ENCODE measurements at places on chromosomes 4 and X.
A peak's percentile ranks its signal among the peaks of the same experiment; 100 is the strongest.

DNA sequence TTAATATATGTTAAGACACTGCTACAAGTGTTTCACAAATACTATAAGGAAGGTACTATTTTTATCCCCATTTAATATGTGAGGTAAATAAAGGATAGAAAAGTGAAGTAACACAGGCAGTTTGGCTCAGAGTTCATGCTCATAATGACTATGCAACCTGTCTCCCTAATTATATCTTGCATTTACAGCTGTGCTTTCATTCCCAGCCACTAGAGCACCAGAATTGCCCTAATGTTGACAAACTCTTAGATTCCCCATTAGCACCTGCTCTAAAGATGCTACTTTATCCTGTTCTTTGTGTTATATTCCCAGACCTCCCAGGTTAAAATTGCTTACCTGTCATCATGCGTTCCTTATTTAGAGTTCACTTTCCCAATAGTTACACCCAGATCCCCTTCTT lies 833.6 kb downstream of the CCSER1 start:
- DNase-seq = no peak

- DNase-seq = no peak
These were observed 241.9 kb upstream of the SFRP2 start for GRCh38 chr4:154030746-154031145.

DNA sequence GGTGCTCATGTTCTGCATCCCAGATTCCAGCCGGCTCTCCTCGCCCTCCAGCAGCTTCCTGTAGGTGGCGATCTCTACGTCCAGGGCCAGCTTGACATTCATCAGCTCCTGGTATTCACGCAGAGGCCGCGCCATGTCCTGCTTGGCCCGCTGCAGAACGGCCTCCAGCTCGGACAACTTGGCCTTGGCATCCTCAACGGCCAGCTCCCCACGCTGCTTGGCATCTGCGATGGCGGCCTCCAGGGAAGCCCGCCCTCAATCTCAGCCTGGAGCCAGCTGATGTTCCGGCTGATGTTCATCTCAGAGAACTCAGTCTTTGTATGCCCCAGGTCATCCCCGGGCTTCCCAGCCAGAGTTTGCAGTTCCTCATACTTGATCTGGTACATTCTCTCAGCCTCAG lies 431.8 kb upstream of the DIPK2B start:
- no peak for DNase-seq

DNA sequence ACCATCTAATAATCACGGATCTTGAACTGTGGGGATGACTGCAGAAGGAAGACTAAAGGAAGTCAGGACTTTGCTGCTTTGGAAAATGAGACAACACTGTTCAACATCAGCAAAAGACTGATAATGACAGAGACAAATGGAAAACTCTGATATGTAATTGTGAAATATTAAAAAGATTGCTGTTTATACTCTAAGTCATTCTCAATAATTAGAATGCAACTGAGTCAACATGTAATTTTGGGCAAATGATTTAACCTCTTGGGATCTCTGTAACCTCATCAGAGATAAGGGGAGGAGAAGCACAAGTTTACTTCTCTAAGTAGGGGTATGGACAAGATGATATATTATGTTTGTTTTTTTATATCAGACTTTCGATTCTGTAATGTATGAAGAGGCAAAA lies 121.9 kb downstream of the GASK1B start:
- no peak for DNase-seq

DNA sequence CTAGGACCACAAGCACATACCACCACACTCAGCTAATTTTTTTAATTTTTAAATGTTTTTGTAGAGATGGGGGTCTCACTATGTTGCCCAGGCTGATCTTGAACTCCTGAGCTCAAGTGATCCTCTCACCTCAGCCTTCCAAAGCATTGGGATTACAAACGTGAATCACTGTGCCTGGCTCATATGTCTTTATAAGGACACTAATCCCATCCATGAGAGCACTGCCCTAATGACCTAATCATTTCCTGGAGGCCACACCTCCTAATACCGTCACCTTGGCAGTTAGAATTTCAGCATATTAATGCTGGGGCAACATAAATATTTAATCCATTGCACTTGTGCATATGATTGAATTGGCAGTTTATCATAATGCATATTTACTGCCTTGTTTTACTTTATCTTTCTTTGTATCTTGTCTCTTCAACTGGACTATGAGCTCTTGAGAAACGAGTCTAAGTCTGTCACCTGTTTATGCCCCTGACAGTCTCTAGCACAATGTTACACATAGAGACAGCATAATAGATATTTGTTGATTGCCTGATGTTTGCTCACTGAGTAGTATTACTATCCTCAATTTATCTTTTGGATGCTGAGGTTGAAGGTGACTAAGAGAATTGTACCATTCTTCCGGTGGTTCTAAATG lies 172.0 kb downstream of the AASDH start:
- peak; percentile 49 for DNase-seq

- no peak for DNase-seq
These were observed 10.7 kb downstream of the PWWP3B start for GRCh38 chrX:106178826-106179225.

DNA sequence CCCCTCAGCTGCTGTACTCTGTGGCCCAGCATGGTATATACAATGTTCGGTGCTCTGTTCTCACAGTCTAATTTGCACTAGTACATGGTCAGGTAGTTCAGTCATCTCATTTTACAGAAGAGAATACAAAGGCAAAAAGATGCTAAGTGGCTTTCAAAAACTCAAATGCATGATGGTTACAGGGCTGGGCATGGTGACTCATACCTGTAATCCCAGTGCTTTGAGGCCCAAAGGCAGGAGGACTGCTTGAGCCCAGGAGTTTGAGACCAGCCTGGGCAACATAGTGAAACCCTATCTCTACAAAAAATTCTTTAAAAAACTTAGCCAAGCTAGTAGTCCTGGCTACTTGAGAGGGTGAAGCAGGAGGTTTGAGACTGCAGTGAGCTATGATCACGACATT lies 210.5 kb upstream of the KIT start:
- DNase-seq = no peak
